Type B pancreatic cell (in vitro differentiated cells): ENCODE measurements at places on chromosomes 2 and 18.

DNA sequence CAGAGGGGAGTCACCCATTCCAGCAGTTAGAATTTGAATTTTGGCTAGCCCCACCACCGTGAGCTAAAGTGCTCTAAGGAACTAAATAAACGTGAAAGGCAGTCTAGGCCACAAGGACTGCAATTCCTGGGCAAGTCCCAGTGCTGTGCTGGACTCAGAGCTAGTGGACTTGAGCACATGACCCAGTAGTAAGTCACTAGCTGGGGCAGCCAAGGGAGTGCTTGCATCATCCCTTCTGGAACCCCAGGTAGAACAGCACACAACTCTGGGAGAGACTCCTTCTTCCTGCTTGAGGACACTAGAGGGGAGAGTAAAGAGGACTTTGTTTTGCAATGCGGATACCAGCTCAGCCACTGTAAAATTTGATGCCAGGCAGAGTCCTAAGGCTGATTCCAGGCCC is 672.2 kb downstream of the CPS1 start:
- DNase-seq, result no peak

DNA sequence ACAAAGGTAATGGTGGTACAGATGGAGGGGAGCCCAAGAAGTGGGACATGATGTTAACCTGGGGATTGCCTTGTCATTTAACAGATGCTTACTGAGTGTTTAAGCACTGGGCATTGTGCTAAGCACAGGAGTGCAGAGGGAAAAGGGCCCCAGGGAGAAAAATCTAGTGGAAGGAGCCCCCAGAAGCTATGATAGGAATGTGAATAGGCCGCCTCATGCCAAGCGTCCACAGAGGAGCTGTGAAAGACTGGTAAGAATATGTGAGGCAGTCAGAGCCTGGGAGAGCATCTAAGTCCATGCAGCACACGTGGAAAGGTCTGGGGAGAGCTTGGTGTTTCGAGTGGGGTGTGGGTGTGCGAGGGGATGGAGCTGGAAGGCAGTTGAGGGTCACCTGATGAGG is 5.5 kb downstream of the ZNF532 start:
- DNase-seq, result no peak

GRCh38 chr2:19769513-19769912 is 132.3 kb downstream of the TTC32 start:
- DNase-seq, result no peak

GRCh38 chr2:236813766-236814165 is 244.1 kb downstream of the ACKR3 start:
- DNase-seq, result no peak

DNA sequence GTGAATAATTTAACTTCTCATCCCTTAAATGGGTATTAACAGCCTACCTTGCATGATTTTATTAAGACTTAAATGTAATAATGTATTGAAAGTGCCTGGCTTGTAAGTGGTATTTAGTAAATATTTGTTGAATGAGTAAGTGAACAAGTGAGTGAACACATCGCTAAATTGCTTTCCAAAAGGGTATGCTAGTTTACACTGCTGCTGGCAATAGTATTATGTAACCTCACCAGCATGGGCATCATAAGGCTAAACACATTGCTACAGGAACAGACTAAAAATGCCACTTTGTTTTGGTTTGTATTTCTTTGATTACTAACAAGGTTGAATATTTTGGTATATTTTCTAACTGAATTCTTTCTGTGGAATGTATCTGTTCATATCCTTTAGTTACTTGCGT is 9.8 kb downstream of the WDR43 start:
- DNase-seq, result no peak

GRCh38 chr2:174331595-174332216 is 3.0 kb upstream of the SP9 start:
- no peak for DNase-seq

DNA sequence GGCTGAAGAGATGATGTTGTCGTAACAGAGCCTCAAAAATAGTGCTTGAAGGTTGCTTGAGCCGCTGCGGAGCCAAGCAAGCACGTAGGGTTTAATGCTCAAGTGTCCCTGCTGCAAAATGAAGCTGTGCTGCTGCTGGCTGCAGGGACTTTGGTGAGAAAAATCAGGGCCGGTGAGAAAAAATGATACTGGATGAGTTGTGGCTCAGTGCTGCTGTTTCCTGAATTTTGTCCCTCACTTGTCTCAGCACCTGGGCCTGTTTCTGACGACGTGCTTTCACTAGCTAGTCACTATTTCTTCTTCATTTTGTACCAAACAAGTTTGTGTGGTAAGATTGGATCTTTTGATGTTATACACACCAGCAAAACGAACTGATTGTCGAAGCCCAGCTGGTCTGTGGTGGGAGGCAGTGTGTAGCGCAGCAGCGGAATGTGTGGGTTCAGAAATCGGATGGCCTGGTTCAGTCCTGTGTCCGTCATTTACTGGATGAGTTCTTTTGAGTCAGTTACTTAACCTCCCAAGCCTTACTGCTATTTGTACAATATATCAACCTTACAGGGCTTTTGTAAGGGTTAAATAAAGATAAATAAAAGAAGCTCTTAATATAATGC is 172.8 kb upstream of the FOSL2 start:
- no peak for DNase-seq

GRCh38 chr2:70310899-70311298 is 9.0 kb upstream of the FAM136A start:
- DNase-seq, result no peak

DNA sequence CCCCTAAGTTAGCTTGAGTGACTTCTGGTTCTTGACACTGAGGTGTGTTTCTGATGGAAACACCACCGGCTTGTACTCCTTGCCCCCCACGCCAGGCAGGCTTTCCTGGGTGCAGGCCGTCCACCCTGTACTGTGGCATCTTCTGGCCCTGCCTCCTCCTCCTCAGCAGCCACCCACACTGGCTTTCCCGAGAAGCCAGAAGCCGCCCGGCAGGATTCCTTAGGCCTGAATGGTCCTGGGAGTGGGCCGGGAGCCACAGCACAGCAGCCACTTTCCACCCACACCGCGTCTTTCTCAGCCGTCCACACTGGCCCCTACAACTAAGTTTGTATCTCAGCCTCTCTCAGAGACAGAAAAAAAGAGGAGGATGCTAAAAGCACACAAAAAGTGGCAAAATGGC is 2.1 kb upstream of the HSBP1L1 start:
- no peak for DNase-seq

- DNase-seq, result no peak
These were observed 7.7 kb upstream of the SLC35F6 start for GRCh38 chr2:26756337-26756736.

DNA sequence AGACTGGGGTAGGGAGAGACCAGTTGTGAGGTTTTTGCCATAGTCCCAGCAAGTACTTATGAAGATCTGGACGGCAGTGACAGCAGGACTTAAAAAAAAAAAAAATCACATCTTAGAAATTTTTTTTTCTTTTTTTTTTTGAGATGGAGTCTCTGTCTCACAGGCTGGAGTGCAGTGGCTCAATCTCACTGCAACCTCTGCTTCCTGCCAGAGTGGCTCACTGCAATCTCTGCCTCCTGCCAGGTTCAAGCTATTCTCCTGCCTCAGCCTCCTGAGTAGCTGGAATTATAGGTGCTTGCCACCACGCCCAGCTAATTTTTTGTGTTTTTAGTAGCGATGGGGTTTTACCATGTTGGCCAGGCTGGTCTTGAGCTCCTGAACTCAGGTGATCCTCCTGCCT is 22.4 kb upstream of the STAT4 start:
- no peak for DNase-seq

- DNase-seq, result no peak
These were observed 62.3 kb upstream of the ITGA4 start for GRCh38 chr2:181394741-181395437.

DNA sequence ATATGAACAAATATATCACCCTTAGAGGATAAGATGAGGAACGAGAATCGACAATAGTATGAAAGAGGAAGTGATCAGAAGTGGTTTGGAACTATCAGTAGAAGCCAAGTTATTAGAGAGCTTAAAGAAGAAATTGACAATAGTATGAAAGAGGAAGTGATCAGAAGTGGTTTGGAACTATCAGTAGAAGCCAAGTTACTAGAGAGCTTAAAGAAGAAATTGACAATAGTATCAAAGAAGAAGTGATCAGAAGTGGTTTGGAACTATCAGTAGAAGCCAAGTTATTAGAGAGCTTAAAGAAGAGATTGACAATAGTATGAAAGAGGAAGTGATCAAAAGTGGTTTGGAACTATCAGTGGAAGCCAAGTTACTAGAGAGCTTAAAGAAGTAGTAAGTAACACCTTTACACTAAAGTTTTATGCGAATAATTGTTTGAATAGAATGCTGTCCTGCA is 175.5 kb downstream of the ZNF407 start:
- DNase-seq, result no peak

GRCh38 chr2:156158808-156159207 is 173.7 kb downstream of the NR4A2 start:
- no peak for DNase-seq

- DNase-seq, result no peak
These were observed 104.6 kb downstream of the ACKR3 start for GRCh38 chr2:236674238-236674637.

DNA sequence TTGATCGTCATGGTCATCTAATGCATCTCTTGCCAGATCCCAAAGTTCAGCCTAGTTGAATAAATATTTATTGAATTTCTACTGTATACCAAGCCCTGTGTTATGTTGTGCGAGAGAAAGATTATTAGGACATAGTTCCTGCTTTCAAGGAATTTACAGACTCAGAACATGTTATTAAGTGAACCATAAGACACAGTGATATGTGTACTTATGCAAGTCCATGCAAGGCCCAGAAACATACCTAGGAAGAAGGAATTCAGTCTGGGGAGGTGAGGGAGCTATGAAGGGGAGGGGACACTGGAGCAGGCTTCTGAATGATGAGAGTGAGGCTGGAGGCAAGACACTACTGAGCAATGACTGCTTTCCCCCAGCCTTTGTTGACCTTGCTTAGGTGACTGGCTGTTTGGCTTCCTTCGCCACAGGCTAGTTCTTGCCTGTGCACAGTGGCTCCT is 81.4 kb downstream of the ACAA2 start:
- no peak for DNase-seq

DNA sequence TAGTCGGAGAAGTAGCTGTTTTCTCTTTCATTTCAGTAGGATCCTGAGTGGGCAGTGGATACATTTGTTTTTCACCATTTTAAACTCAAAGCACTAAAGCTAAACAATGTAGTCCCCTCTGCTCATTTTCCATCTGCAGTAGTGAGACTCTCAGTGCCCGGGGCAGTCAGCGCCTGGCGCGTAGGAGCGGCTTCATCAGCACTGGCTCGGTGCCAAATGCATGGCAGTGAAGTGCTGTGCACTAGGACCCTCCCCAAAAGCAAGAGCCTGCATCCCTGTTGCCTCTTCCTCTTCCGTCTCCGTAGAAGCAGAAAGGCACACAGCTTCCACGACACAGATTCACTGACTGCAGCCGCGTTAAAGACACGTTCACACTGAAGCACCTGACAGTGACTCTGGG is 19.0 kb upstream of the ESPNL start:
- no peak for DNase-seq

- no peak for DNase-seq
These were observed 659 bp downstream of the CHMP1B start for GRCh38 chr18:11851806-11852337.
